ENCODE measurements at places on chromosomes 7 and 10.

GRCh38 chr7:228610-229009, 36.2 kb downstream of the FAM20C start:
- DNase-seq: no peak

GRCh38 chr7:152959610-152960009, 200.1 kb downstream of the ACTR3B start:
- no peak for DNase-seq

DNA sequence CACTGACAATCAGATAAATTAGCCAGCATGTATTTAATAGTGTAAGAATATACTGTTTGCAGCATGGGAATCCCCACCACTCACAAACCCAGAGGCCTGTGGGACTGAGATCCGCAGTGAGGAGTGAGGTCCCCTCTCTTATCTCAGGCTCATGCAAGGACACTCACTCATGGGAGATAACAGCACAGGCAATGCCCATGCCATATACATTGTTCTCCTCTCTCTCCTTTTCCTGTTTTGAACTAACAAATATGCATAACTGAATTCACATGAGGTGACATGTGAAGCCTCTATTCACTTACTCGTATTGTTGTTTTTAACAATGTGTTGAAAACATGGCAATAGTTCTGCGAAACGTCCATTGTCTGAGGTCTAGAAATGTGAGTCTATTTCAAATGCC, 230.5 kb downstream of the ARHGAP21 start:
- no peak for DNase-seq

GRCh38 chr10:80141696-80142460, 9.3 kb downstream of the PLAC9 start:
- no peak for DNase-seq

DNA sequence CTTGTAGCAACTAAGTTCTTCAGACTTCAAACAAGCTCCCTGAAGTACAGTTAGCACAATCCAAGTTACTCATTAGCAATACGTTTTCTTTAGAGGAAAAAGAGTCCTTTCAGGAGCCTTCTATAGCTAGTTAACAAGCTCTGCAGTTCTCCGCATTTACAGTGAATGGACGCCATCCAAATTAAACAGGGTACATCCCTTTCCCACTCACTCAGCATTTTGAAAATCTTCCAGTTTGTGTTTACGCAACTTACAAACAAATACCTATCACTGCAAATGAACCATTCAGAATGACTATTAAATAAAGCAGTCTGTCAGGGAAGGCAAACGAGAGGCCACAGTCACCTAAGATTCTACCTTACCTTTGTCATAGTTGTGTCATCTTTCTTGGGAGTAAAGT, 84.5 kb downstream of the RNF32 start:
- DNase-seq: no peak

DNA sequence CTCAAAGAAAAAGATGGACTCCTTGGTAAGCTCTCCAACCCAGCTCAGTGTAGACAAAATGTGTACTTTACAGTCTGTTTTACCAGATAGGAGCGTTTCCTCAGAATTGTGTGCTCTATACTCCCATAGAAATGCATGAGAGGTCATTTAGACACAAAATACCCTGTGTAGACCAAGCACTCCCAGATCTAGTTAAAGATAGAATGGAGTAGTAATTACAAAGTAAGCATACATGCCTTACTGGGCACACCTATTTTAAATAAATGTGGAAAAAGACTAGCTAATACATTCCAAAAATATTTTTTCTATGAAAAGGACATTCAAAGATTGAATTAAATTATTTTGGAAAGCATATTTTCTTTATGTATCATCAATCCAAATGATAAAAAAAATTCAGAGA, 271.9 kb upstream of the DGKB start:
- DNase-seq: no peak

DNA sequence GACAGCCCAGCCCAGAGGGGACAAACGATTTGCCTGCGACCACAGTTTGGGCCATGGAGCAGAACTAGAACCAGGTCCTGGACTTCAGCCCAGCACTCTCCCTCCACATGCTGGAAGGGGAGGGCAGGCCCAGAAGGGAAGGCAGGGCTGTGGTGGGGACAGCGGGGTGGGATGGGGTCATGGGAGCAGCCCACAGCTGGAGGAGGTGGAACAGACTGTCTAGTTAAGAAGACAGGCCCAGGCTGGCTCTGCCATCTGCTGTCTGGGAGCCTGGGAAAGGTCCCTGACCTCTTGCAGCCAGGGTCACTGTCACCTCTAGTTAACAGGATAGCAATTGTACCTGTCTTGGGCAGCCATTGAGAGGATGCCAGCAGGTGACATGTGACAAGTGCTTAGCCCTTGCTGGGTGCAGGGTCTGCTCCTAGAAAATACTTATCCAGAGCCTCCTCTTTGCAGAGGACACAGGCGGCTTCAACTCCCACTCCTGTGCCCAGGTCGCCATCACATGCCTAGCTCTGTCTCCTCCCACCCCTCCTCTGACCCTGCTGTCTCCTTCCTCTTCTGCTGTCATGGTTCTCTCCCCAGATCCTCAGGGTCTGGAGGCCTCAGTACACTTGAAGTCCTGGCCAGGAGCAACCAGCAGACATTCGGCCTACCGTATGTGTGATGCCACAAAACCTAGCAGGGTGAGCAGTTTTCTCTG, 37.0 kb upstream of the CHST15 start:
- no peak for DNase-seq

DNA sequence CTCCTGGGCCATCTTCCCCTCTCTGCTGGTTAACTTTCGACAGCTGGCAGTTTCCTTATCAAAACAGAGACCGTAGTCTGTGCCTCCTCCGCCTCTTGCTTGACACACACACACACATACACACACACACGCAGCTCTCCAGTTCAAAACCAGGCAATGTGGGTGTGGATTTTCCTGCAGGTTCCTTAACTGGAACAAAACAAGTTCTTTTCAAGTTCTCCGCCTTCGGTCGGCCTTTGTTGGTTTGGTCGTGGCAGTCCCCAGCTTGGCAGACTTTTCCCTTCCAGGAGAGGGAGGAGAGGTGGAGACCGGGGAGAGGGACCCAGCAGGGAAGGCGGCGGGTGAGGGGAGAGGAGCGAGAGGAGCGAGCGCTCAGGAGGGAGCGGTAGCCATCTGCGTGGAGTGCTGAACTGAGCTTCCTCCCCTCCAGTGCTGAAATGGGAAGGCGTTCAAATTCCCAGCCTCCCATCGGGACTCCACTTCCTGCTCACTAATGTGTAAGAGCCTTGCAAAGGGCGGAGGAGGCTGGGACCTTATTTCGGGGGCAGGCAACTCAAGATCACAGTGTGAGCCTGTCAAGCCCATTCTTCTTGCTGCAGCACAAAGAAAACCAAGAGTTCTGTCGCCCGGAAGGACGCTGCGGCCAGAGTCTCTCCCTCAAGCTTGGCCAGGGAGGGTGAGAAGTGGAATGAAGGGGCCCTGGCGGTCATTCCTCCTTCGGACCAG, 120.6 kb downstream of the PRPF18 start:
- DNase-seq: peak; percentile 30

DNA sequence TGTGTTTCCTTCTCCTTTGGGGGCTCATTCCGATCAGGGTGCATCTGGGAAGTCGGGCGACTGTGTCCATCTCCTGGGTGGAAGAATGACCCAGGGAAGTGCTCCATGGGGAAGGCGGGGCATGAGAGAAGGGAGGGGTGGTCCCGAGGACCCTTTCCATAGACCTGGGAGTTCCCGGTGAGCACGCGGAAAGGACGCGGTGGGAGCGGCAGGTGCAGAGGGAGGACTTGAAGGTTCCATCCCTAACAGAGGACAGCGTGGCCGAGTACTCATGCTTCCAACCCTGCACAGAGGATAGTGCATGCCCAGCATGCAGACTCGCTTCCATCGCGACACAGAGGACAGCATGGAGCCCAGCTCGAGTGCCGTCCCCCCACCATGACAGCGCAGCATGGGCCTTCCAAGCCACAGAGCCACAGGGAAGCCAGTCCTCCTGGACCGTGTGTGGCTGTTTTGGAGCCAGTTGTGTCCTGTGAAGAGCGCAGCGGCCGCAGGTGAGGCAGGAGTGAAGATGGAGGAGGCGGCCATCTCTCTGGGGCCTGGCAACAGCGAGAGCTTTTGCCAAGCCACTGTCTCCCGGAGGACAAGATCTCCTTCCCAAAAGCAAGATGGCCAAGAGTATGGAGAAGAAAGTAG, 281.4 kb downstream of the DNAJB6 start:
- DNase-seq: no peak

GRCh38 chr7:70640266-70640833, 491.6 kb upstream of the GALNT17 start:
- DNase-seq: no peak

DNA sequence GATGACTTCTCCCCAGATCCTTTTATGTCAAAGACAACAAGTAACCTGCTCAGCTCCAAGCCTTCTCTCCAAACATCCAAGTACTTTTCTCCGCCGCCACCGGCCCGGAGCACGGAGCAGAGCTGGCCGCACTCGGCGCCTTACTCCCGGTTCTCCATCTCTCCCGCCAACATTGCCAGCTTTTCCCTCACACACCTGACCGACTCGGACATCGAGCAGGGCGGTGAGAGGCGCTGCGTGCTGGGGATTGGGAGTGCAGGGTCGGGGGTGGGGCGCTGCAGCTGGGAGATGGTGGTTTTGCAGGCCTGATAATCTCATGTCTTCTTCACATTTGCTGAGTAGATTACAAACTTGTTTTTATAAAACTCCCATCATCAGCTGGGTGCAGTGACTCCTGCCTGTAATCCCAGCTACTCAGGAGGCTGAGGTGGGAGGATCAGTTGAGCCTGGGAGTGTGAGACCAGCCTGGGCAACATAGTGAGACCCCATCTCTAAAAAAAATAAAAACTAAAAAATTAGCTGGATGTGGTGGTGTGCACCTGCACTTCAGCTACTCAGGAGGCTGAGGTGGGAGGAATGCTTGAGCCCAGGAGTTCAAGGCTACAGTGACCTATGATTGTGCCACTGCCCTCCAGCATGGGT, 7.2 kb upstream of the BHLHA15 start:
- no peak for DNase-seq

DNA sequence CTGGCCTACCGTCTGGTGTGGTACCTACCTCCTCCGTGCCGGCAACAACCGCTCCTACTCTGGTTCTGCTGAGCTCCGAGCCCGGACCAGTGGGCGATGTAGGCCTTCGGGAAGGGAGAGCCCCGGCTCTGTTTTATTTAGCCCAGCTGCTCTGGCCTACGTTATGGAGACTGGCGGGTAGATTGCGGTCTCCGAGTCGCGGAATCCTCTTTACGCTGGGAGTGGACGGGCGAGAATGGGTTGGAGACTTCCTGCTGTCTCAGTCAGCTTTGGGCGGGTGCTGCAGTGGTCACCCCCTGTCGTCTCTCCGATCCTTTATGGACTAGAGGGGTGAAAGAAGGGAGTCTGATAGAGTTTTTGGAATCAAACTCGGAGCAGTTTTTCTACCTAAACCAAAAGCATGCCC, 406 bp downstream of the CBLL1 start:
- DNase-seq: no peak

- no peak for DNase-seq
Measured at GRCh38 chr7:77917500-77918262, 119.1 kb downstream of the PHTF2 start.

DNA sequence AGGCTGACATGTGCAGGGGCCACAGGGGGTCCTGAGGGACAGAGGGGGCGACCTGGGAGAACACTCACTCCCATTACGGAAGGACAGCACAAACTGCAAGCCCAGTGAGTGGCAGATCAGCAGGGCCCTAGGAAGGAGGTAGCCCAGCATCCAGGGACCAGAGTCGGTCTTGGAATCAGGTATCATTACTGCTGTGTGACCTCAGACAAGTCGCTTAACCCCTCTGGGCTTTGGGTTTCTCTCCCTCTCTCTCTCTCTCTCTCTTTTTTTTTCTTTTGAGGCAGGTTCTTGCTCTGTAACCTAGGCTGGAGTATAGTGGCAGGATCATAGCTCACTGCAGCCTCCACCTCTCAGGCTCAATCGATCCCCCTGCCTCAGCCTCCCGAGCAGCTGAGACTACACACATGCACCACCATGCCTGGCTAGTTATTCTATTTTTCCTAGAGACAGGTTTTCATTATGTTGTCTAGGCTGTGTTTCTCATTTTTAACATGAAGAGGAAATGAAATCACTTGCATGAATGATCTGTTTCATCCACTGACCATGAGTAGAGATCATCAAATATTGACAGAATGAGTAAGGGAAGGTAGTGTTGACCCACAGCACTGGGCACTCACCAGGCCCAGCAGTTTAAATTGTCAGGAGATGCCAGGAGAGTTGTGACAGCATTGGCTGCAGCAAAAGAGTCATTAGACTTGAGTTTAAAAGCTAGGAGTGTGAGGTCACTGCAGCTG, 49.4 kb downstream of the BUB3 start:
- DNase-seq: no peak

GRCh38 chr10:72132854-72133253, 44.5 kb upstream of the SPOCK2 start:
- no peak for DNase-seq

- no peak for DNase-seq
Measured at GRCh38 chr10:82922046-82922445, 1047.1 kb downstream of the NRG3 start.

DNA sequence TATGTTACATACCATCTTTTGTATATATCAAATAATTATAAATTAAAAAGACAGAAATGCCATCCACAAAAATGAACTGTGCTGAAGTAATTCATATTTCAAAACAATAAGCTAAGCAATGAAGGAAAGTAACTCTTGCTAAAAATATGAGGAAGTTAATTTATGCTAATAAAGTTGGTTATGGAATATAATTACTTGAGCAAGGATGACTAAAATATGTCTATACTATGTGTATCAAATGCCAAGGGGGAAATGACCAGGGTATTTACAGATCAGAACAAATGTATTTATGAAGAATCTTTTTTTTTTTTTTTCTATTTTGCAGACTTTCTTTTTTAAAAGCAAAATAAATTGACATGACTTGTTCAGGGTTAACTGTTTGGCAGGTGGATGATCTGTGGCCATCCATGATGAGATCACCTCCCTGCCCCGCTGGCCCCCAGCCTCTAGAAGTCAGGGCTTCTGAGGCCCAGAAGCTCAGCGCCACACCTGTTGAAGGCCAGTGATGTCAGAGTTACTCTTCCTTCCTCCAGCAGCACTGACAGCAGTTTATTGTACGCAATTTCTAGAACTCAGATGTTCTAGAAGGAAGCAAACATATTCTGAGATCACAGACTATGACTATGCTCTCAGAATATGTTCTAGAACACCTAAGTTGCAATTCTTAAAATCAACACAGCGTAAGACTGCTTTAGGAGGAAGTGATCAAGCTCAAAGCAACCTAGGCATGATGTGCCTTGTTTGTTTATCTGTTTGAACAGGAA, 196.1 kb upstream of the KLF14 start:
- no peak for DNase-seq
